ENCODE measurements at places on chromosomes 13 and 19.

GRCh38 chr13:76925115-76925514 lies 23.2 kb upstream of the ACOD1 start:
- DNase-seq, result no peak

DNA sequence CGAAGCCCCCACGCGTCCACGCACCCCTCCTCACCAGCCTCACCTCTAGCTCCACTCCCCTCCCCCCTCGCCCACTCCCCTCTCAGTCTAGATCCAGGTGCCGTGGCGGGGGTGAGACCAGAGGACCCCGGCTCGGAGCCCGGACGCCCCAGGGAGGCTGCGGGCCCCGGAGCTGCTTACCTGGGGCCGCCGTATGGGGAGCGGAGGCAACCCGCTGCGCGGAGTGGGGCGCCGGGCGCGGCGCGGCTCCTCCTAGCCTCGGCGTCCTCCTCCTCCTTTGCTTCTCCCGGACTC lies 353 bp downstream of the ENOX1 start:
- DNase-seq, result no peak

- DNase-seq, result no peak
These were observed 46.9 kb downstream of the FNDC3A start for GRCh38 chr13:49022472-49023144.

- no peak for DNase-seq
These were observed 13.3 kb upstream of the LILRB1 start for GRCh38 chr19:54616821-54617560.

DNA sequence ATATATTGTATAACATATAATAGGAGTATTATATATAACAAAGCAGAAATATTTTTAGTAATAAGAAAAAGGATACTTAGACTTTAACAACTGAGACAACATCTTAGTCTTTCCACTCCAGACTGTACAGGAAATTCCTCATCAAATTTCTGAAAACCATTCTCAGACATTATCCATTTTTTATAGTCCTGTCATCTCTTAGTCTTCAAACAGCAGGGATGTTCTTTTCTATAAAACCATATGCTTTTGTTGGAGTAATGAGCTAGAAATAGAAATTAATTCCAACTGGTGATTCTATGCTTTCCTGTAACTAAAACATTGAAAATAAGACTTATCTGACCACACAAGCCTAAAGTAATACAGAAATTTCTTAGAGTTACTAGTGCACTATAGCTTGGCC lies 82.2 kb upstream of the CSNK1A1L start:
- DNase-seq, result no peak

DNA sequence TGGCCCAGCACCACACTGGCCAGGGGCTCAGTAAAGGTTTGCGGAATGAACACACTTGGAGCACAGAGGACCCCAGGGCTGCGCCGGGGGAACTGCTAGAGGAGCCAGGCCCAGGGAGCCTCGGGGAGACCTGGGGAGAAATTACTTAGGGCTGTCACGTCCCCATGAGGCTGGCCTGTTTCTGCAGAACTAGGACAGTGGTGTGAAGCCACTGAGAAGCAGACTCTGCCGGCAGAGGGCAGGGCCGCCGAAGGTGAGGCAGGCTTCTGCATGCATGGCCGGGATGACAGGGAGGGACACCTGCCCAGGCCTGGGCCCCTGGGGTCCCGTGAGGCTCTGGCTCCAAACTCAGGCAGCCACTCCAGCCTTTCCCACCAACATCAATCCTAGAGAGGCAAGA lies 26.4 kb downstream of the ELAVL1 start:
- no peak for DNase-seq

DNA sequence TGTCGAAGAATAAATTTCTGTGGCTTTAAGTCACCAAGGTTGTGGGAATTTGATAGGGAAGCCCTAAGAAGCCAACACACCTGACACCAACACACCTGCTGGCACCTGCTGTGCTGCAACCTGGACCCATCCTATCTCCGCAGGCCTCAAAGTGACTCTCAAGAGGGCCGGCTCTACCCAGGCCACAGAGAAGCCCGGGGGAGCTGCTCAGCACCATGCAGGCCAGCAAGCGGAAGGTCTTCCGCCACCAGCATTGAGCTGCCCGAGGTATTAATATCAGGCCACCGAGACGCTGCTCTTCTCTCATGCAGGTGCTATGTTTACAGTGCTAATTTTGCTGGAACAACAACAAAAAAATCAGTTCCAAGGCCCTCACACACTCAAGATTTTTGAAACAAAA lies 32.2 kb upstream of the CD33 start:
- DNase-seq, result no peak

GRCh38 chr13:75154331-75154730 lies 327.6 kb downstream of the TBC1D4 start:
- no peak for DNase-seq

DNA sequence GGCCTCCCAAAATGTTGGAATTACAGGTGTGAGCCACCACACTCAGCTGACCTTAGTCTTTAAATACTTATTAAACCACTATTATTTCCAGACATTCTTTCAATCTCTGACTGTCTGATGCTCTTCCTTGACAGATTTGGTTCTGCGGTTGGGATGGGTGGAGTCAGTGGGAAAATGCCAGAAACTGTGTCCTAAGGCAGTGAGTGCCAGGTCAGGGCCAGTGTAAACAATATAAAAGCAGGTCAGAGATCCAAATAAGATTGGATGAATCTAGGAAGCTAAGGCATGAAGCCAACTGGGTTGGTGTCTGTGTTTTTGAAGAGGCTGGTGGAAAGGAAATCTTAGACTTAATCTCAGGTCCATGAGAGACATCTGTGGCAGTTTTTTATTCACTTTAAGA lies 74.7 kb downstream of the KLF5 start:
- no peak for DNase-seq

DNA sequence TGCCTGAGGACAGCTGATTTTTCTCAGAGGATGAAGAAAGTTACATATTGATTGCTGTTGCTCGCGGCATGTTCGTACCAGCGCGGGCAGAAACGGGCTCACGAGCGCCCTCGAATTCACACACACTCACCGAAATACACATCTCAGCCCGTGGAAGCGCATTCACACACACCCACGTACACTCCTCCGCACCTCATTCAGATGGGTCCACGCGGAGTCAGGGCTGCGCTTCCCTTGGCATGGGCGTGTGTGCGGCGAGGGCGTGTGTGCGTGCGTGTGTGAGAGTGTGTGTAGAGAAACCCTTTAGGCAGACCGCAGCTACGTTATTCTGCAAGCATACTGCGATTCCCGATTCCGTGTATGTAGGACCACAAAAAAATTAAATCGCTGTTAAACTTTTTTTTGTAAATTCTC lies 2.1 kb upstream of the PCDH17 start:
- no peak for DNase-seq

- DNase-seq, result no peak
These were observed 906 bp upstream of the CYP4F11 start for GRCh38 chr19:15935167-15935702.

GRCh38 chr13:113654591-113655345 lies 3.2 kb downstream of the ATP4B start:
- no peak for DNase-seq

- no peak for DNase-seq
These were observed 179.2 kb downstream of the SHISA2 start for GRCh38 chr13:25872481-25873241.

GRCh38 chr13:80552851-80553440 lies 212.0 kb upstream of the SPRY2 start:
- DNase-seq, result no peak

GRCh38 chr19:40836754-40837429 lies 13.4 kb downstream of the CYP2A6 start:
- DNase-seq, result no peak

- DNase-seq, result no peak
These were observed 729.0 kb downstream of the FGF9 start for GRCh38 chr13:22399801-22400420.
